Trophoblast cell (in vitro differentiated cells and primary cell): ENCODE measurements at places on chromosomes 2 and 18.

DNA sequence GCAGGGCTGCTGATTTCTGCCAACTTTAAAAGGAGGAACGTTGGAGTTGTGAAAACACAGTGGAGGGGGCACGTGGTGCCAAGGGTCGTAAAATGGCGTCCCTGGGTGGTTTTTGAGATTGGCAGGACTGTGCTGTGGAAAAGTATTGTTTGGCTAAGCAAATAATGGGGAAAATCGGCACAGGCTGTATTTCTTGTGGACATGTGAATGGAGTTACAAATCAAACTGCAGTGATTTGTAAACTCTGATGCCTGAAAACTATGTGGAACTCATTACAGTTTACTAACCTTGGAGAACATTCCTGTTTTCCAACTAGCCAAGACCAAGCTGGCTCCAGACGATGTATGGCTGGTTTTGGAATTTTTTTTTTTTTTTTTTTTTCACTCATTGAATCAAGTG lies 68.7 kb downstream of the KCTD1 start:
- DNase-seq = no peak

DNA sequence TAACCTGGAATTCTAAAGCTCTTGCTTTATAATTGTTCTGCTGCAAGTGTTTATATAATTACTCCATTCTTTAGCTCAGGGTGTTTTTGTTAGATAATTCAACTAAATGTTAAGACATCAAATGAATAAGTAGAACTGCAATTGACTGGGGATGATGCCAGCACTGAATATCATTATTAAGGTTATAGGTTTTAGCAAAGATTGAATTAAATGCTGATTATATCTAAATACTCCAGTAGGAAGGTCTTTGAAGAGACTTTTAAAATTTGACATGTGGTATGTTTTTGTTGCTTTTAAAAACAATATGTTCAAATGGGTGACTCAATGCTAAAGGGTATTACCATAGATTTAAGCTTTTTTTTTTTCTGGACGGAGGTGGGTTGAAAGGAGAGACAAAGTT lies 170.1 kb upstream of the THUMPD2 start:
- no peak for DNase-seq

DNA sequence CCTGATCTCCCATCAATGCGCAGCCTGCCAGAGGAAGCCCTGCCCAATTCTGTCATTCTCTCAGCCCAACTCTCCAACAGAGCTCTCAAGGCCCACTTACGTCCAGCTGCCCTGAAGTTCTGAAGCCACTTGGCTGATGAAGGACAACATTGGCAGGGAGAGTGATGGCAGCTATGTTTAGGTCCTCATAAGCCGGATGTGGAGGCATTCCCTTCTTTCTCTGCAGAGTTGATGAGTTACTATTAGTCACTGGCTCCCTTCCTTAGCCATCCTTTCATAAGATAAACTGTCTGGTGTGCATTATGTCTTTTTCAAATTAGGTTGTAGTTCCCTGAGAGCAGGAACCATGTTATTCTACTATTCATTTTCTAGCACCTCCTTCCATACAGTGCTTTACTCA lies 22.5 kb upstream of the TACR1 start:
- DNase-seq = no peak

DNA sequence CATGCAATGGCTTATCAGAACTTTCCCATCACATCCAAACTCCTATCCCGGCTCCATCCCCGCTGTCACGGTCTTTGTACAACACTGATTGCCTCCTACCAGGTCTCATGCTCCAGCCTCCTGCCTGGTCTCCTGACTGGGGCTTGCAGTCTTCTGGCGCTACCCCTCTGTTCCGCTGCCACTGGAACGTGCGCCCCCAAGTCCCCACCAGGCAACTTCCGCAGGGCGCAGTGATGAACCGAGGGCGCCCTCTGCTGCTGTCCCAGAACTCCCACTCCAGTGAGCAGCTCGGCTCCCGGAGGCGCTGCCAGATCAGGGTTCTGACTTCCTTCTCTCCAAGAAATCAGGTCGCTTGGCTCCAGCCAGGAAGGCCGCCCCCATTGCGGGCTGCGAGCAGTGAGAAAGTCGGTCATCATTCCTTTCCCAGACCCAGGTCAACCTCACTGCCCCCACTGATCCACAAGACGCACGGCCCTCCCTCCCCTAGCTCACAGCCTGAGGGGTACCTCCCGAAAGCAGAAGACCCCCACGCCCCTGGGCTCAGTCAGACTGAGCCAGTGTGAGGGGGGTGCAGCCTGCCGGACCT lies 43.9 kb upstream of the RAB11FIP5 start:
- DNase-seq = no peak

- no peak for DNase-seq
These were observed 18.1 kb downstream of the KLHL14 start for GRCh38 chr18:32754508-32755263.
